ENCODE measurements at places on chromosomes 11 and 22.

GRCh38 chr11:75524665-75525432 lies 892 bp downstream of the GDPD5 start:
- no peak for DNase-seq

GRCh38 chr11:127925475-127925874 lies 661.9 kb downstream of the ETS1 start:
- no peak for DNase-seq

DNA sequence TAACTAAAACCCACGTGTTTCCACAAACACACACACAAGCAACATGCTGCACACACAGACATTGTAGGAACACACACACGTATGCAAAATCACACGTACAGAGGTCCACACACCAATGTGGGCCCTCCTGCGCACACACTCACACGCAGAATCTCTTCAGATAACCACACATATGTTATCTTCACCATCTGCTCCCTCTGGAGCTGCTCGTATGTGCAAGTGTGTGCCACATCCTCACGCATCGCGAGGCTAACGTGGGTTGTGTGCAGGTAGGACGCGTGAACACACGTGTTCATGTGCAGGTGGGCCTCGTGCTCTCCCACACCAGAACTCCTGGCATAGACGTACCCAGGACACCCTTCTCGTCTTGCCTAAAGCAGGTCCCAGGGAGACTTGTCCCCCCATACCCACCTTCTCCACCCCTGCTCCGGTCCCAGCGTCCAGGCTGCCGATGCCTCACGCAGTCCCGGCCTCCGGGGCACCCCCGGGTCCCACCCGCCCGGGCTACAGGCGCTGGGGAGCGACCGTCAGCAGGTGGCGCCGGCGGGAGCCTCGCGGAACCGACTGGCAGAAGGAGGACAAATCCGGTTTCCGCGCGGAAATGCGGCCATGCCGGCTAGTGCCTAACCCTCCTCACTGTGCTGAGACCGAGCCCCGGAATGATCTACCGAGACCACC lies 10.3 kb upstream of the IGSF9B start:
- DNase-seq: no peak

DNA sequence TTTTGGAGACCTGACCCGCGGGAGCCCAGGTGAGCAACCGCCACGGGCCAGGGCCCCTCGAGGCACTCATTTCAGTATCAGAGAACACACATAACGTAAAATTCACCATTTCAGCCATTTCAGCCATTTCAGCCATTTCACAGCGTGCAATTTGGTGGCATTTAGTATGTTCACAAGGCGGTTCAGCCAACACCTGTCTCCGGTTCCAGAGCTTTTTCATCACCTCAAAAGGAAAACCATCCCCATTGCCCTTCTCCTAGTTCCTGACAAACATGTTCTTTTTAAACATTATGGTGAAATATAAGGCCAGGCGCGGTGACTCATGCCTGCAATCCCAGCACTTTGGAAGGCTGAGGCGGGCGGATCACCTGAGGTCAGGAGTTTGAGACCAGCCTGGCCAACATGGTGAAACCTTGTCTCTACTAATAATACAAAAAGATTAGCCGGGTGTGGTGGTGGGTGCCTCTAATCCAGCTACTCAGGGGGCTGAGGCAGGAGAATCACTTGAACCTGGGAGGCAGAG lies 119.3 kb downstream of the KCNQ1 start:
- DNase-seq: no peak

GRCh38 chr11:94845622-94846021 lies 77.5 kb downstream of the AMOTL1 start:
- no peak for DNase-seq

GRCh38 chr22:26648528-26649388 lies 8.6 kb upstream of the MIAT start:
- DNase-seq: no peak

DNA sequence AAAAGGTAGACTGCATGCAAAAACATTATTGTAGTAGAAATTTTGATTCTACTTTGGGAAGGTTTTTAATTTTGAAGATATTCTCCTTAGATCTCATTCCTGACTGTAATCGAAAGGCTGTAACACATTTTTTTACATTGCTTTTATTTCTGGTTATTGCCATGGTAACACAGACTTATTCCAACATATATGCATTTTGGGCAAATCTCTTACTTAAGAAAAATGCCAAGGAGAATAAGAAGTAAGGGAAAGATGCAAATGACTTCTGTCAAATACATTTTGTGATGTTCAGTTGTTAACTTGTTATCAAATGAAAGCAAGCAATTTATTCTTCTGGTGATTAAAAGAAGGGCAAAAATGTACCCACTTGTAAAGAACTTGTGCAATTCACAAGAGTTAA lies 267.5 kb downstream of the AASDHPPT start:
- DNase-seq: no peak

GRCh38 chr11:108963118-108963517 lies 298.2 kb downstream of the DDX10 start:
- DNase-seq: no peak

- DNase-seq: no peak
These were observed 27.0 kb upstream of the LRRC55 start for GRCh38 chr11:57154739-57155138.

GRCh38 chr11:1060852-1061616 lies 13.6 kb upstream of the MUC2 start:
- no peak for DNase-seq

GRCh38 chr11:85276332-85276731 lies 350.8 kb downstream of the DLG2 start:
- no peak for DNase-seq

- no peak for DNase-seq
These were observed 47.8 kb downstream of the BTBD10 start for GRCh38 chr11:13415201-13415600.

All from esophagus squamous epithelium (tissue), 5 donors.